ENCODE measurements at places on chromosomes 6 and 20.

GRCh38 chr6:41406728-41407489 lies 71.5 kb downstream of the NCR2 start:
- DNase-seq = no peak

DNA sequence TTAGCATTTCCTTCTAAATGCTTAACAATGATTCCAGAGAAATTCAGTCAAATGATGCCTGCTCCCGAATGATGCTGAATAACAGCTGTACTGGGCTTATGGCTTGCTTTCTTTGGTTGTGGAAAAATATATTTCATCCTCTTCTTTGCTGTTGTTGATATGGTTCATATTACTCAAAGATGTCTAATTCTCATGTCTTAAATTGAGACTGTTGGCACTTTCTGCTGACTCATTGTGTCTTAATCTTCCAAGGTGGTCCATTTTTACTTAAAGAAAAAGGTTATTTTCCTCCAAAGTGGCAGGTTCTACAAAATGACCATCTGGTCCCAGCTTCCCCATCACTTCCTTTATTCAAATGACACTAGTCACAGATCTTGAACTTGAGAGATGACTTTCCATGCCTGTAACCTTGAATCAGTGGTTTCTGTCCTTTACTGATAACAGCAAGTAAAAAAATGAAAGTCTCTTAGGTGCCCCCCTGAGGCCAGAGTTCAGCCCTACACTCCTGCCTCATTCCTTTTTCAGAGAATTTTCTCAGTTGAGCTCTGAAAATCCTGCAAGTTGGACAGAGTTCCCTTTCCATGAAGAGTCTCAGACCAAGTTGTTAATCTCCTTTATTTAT lies 6.9 kb downstream of the SNAP25 start:
- no peak for DNase-seq

- DNase-seq = peak; percentile 49
These were observed 771 bp downstream of the ARFRP1 start for GRCh38 chr20:63706852-63707557.

DNA sequence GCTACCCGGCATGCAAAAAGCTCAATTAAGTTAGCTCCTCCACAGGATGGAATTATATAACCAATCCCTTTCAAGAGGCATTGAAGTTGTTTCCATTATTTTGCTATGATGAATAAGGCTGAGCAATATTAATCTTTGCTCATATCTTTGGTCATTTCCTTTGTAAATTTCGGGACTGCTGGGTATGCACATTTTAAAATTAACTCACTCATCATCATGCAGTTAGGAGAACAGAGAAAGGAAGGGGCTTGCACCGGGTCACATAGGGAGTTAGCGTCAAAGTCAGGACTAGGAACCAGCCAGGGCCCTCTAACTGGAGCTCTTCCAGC lies 430 bp upstream of the FAM110A start:
- DNase-seq = no peak

- DNase-seq = no peak
These were observed 78.0 kb upstream of the CENPW start for GRCh38 chr6:126261792-126262421.

DNA sequence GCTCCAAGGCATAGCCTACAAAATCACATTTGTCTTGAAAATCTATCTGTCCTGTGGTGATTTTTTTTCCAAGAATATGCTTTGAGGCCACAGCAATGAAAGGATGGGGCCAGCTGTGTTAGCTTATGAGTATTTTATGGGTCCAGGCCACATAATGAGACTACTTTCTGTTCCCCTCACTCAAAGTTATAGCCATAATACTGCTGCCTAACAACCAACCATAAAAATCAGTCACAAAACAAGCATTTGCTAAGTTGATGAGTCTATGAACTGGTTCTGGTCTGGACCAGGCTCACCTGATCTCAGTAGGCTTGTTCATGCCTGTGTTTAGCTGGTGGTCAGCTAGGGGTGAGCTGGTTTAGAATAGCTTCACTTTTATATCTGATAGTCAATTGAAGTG lies 192.5 kb upstream of the PLCB4 start:
- no peak for DNase-seq

DNA sequence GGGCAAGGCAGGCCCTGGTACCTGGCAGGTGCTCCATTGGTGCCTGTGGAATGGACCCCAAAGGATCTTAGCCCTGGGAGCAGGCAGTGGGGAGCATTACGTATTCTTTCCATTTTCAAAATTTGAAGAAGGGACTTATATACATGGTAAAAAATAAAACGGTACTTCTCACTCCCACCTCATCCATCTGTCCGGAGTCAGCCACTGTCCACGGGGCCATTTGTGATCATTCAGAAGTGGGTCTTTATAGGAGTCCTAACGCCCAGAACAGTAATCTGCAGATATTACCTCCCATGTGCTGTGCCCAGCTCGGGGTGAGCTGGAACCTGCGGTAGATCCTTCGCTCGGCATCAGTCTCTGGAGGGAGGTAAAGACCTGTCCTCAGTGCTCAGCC lies 110.4 kb downstream of the SYCP2 start:
- DNase-seq = no peak

GRCh38 chr6:156719395-156719719 lies 57.8 kb upstream of the ARID1B start:
- DNase-seq = no peak

DNA sequence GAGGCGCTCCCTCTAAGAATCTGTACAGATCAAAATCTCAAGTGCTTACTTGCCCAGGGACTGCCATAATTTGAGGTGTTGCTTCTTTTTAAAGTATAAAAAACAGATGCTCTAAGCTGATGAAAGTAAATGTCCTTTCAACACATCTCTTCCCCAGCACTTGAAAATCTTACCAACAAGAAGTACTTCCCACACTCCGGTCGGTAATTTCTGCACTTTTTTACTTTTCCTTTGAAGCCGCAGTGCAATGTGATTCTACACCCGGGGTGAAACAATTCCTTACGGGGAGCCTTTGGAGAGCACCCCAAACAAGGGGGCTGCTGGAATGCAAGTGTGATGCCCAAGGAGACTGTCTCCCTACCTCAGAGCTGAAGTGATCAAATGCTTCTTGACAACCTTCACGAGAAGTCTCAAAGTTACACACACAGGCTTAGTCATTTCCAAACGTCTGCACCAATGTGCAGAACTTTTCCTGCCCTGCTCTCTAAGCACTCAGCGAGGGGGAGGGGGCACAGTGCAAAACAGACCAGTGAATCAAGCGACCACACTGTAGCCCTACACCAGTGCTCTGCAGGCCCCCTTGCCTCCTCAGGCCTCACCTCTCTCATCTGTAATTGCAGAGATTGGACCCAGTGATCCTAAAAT lies 56.7 kb downstream of the ATXN1 start:
- DNase-seq = no peak

GRCh38 chr6:127832381-127832780 lies 68.5 kb downstream of the THEMIS start:
- DNase-seq = no peak

DNA sequence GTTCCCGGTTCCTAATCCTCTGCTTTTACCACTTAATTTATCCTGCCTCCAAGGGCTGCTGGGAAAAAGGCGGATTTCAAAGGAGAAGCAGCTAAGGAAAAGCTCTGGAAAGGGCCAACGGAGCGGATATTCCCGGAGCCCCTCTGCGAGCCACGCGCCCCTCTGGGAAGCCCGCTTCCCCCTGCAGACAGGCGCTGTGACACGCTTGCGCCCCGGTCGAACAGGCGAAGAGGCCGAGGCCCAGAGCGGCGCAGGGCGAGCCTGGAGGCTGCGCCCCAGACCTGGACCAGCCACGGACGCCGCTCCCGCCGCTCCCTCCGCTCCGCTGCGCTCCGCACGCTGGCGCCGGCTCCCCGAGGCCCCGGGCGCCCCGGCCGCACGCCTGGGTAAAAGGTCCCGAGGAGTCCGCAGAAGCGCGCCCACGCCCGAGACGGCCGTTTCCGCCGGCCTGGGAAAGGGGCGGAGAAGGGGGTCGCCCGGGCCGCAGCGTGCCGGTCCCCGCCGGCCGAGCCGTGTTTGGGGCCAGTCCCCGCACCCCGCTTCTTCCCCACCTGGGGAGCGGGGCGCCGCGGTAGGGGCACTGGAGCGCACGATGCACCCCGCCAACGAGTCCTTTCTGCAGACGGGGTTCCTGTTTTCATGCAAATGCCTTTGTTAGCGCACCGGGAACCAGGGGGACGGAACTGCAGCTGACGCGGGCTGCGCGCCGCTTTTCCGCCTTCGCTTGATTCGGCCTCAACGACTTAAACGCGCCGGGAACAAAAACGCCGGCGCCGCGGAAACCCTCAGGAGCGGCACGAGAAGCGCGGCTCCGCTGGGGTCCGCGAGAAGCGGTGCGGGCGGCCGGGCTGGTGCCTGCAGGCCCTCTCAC lies 91.9 kb upstream of the SIRPA start:
- peak; percentile 40 for DNase-seq

DNA sequence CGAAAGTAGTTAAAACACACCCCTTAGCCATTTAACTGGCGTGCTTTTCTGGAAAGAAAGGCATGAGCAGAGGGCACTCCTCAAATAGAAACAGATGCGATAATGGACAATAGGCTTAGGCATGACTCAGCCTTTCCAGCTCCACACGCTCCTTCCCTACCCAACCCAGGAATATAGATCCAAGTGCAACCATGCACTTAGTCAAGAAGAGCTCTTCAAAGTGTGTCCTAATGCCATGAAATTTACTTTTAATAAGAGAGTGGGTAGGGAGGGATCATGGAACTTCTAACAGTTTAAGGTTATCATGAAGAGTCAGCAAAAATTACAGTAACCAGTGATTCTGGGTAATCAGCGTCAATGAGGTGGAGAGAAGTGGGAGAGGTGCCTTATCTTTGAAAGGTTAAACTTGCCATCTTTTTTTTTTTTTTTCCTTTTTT lies 2.4 kb upstream of the EFHC1 start:
- DNase-seq = no peak

GRCh38 chr6:113679051-113679450 lies 178.1 kb upstream of the MARCKS start:
- DNase-seq = no peak

DNA sequence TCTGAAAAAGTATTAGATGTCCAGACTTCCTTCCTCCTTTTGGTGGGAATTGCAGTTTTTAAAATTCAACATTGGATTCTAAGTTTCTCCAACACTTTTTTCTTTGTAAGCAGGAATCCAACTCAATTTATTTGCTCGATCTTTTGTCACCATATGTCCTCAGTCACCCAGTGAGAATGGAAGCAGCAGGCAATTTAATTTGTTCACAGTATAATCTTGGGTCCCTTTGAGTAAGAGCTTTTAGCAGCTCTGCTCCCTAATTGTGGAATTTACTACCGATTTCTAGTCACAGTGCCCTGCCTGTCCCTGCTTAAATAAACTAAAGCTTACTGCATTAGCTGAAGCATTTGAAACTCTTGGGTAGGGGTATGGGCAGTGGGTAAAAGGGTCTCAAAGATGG lies 98.6 kb downstream of the BTBD3 start:
- DNase-seq = no peak

All from liver (tissue), 10 donors.